ENCODE measurements at places on chromosomes 6 and 20.

DNA sequence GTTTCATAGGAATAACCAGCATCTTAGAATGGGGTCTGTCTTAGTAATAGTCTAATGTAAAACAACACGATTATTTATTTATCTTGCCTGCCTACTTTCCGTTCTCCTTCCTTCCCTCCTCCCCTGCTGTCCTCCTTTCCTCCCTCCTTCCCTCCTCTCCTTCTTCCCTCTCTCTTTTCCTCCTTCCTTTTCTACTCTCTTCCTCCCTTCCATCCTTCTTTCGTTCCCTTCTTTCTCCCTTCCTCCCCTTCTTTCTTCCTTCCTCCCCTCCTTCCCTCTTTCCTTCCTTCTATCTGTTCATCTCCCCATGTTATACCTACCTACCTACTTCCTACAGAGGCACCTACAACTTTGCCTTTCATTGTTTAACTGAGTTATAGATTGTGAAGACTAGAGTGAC lies 940.6 kb downstream of the KIF16B start:
- DNase-seq = no peak

- DNase-seq = no peak
Measured at GRCh38 chr6:52262620-52263344, 18.5 kb upstream of the IL17F start.

DNA sequence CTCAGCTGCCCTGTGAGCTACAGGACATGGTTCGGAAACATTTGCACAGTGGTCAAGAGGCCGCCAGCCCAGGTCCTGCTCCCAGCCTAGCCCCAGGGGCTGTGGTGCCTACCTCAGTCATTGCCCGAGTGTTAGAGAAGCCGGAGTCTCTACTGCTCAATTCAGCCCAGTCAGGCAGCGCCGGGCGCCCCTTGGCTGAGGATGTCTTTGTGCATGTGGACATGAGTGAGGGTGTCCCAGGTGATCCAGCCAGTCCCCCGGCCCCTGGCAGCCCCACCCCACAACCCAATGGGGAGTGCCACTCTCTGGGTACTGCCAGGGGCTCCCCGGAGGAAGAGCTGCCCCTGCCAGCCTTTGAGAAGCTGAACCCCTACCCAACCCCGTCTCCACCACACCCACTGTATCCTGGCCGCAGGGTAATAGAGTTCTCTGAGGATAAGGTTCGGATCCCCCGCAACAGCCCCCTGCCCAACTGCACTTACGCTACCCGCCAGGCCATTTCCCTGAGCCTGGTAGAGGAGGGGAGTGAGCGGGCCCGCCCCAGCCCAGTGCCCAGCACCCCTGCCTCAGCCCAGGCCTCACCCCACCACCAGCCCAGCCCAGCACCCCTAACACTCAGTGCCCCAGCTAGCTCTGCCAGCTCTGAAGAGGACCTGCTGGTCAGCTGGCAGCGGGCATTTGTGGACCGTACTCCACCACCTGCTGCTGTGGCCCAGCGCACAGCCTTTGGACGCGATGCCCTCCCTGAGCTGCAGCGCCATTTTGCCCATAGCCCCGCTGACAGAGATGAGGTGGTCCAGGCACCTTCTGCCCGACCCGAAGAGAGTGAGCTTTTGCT lies 5.2 kb downstream of the LRRC73 start:
- DNase-seq = no peak

GRCh38 chr6:62808565-62809293 lies 402.5 kb upstream of the FKBP1C start:
- DNase-seq = no peak

DNA sequence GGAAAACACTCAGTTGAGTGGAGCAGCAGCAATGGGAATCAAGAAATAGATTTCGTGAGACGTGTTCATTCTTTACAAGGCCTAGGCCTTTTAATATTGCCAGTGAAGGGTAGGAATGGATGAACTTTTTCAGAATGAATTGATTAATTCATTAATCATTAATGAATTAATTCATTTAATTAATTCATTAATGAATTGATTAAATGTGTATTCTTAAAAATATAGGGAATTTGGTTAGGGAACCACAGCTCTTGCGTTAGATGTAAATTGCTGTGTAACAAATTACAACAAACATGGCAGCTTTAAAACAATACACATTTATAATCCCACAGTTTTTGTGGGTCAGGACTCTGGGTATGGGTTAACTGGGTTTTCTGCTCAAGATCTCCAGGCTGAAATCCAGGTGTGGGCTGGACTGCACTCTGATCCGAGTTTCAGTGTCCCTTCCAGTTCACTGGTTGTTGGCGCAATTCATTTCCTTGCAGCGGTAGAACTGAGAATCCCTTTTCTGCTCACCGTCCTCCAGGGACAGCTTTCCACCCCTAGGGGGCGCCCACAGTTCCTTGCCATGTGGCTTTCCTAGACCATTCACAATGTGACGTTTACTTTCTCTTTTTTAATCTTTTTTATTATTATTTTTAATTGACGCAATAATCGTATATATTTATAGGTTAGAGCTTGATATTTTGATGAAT lies 32.8 kb upstream of the BCAS1 start:
- no peak for DNase-seq

DNA sequence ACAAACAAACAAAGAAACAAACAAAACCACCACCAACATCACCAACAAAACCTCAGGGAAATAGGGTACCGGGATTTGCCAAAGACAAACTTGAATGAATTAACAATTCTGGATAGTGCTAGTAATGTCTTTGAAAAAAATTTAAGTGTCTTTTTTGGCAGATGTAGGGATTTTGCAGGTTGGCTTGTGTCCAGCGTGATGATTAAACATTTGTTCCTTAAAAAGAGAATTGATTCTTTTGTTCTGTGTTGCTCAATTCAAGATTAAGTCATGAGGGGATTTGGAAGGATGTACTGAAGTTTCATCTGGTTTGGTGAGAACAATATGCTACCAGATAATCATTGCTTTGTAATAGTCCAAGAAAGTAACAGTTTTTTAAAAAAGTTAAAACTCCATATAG lies 125.1 kb upstream of the HS3ST5 start:
- DNase-seq = no peak

DNA sequence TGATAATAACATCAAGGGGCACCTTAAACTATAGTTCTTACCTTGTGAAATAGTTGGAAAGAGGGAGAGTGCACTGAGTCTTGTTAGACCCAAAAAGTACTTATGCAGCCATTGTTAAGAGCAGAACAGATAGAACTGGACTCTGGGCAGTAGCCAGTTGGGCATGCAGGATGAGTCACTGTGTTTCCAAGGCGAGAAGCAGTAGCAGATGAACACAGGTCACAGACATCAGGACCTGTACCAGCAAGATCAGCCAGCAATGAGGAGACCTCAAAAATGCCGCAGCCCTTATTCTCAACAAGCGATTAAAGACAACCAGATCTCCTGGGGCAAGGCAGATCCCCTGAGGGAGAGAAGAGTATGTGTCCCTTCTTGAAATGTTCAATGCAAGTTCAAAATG lies 79.0 kb downstream of the SAMD3 start:
- no peak for DNase-seq

All from AG04449 (cell line).